NCI-H1092 treated with DMSO at 0.1 percent for 48 hours (cell line): ENCODE measurements at places on chromosomes 1 and 21.

DNA sequence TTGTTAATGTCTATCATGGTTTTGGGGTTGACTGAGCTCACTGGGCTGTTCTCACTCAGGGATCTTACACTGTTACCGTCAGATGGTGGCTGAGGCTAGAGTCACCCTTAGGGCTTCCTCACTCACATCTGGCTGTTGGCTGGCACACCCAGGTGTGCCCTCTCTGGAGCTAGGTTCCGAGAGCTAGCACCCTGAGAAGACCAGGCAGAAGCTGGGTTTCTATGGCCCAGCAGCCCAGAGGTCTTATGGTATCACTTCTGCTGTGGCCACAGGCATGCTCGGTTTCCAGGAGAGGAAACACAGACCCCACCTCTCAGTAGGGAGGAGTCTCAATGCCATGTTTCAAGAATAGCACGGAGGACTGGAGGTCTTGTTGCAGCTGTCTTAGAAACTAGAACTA lies 20.7 kb upstream of the KIF1B start:
- no peak for DNase-seq

DNA sequence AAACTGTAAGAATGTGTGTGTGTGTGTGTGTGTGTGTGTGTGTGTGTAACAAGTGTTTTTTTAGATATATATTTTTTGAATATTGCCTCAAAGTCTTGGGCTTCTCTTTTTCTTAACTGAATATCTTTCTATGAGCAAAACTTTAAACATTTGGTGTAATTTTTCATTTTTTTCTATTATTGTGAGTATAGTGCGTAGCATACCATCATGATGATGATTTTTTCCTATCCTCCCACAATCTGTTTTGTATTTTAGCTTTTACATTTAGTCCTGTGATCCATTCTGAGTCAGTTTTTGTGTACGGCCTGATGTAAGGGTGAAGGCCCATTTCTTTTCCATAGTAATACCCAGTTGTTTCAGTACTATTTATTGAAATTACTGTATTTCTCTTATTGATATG lies 680.6 kb downstream of the TTLL7 start:
- no peak for DNase-seq

DNA sequence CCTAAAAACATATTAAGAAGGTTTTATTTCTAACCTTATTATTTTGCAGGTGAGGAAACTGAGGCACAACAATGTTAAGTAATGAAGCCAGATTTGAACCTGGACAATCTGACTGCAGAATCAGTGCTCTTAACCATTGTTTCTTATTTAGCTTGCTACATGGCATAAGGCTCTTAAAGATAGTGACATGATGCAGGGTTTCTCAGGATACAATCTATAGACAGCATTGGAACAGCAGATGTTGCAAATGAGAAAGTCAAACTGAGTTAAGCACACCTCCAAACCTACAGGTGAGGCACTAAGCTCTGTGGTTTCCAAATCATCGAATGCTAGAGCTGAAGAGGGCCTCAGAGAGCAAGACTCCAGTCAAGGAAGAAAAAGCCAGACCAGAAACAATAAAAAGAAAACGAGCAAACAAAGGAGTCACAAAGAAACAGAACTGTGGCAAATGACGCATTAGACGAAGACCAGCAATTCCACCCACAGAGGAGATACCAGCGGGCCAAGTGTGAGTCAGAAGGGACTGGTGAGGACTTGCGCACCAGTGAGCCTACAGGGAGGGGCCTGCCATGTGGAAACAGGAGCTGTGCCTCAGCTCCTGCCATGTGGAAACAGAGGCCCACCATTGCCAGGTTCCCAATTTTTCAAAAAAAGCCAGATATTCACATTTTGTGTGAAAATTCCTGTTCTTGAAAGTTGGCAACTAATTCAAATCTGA lies 14.4 kb downstream of the CD58 start:
- DNase-seq, result no peak

GRCh38 chr1:68191717-68192116 lies 40.6 kb downstream of the WLS start:
- DNase-seq, result no peak

- no peak for DNase-seq
Measured at GRCh38 chr21:45877821-45878469, 103.6 kb upstream of the COL6A1 start.

DNA sequence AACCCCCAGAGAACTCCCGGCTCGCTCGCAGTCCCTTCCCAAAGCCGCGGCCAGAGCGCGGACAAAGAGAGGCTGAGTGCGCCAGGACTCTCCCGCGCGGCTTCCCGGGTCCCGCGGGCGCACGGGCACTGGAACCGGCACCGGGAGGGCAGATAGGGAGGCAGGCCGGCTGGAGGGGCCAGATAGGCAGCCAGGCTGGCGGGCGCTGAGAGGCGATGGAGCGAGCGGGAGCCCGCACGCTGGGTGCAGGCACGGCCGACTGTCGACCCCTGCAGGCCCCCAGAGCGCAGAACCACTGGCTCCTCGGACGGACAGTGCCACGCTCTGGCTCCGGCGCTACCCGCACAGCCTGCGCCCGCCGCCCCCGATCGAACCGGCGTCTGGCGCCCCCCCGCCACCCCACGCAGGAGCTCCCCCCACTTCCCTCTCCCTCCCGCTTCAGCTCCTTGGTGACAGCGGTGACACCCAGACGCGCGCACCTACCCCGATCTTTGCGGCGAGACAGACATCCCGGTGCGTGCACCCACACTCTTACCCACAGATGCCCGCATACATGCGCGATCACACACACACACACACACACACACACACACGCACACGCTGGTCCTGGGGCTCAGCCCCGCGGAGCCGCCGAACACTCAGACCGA lies 534 bp downstream of the SLC6A9 start:
- DNase-seq, result peak; percentile 64

DNA sequence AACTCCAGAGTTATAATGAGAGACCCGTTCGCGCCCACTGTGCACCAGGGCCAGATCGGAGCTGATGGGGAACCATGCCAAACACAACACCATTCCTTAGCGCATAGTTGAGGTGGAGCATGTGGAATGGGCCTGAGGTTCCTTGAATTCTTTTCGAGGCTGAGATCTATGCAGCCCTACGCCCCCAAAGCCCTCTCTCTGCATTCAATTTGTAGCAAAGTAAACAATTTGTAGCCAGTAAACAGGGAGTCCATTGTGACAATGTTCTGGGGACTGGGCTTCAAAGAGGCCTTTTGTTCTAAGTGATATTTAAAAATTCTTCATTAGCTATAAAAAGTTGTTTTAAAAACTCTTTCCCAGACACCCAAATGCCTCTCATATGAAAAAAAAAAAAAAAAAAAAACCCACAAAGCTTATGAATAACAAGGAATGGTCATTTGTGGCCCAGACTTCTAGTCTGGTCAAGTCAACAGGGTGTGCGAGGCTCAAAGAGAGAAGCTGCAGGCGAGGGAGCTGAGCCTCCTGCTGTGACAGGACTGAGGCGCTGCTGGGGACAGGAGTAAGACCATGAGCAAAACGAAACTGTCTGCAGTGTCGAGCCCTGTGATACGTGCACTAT lies 30.6 kb upstream of the KCNE2 start:
- no peak for DNase-seq

DNA sequence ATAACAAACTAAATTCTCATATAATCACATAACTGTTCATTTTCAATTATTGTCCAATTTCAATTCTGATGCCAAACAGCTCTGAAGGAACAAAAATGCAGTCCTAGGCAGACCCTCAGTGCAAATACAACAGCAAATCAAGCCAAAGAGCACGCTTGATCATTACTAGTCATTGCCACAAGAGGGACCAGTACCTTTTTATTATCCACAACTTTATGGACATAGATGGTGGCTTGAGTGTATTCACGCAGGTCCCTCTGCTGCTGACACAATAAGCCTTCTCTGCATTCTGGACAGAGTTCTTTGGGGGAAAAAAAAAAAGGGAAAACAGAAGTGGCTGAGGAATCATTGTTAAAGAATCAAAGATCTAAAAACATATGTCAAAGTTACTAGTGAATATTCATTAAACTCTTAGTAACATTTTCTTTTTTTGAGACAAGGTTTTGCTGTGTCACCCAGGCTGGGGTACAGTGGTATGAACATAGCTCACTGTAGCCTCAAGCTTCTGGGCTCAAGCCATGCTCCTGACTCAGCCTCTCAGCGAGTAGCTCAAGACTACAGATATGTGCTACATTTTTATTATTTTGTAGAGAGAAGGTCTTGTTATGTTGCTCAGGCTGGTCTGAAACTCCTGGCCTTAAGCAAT lies 34.3 kb upstream of the RAP1GAP start:
- DNase-seq, result peak; percentile 29

DNA sequence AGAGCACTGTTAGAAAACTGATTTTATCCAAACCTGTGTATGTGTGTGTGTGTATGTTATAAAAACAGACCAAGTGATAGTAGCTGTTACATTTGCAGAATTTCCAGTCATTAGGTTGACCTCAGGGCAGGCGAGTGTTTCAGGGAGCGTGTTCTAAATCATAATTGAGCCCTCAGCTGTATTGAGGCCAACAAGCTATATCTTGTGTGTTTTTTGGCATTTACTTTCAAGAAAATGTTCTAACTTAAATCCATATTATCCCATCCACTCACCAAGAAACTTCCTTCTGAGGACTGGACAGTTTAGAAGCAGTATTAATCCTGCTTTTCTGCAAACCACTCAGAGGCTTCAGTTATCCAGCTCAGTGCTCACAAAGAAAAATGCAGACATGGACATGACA lies 12.0 kb downstream of the DDAH1 start:
- DNase-seq, result no peak
